Cardiac muscle cell (in vitro differentiated cells and primary cell): ENCODE measurements at places on chromosomes 11 and 22. TPM values are rescaled to one million over a fixed set of nuclear protein-coding genes. Genes with fewer than 3 reads are reported as not detected.
A peak's percentile ranks its signal among the peaks of the same experiment; 100 is the strongest.

GRCh38 chr22:17823226-17823625 is 49.0 kb upstream of the BID start:
- DNase-seq: no peak

- peak; percentile 60 for DNase-seq
Measured at GRCh38 chr11:24391167-24391566, 105.7 kb upstream of the LUZP2 start.

DNA sequence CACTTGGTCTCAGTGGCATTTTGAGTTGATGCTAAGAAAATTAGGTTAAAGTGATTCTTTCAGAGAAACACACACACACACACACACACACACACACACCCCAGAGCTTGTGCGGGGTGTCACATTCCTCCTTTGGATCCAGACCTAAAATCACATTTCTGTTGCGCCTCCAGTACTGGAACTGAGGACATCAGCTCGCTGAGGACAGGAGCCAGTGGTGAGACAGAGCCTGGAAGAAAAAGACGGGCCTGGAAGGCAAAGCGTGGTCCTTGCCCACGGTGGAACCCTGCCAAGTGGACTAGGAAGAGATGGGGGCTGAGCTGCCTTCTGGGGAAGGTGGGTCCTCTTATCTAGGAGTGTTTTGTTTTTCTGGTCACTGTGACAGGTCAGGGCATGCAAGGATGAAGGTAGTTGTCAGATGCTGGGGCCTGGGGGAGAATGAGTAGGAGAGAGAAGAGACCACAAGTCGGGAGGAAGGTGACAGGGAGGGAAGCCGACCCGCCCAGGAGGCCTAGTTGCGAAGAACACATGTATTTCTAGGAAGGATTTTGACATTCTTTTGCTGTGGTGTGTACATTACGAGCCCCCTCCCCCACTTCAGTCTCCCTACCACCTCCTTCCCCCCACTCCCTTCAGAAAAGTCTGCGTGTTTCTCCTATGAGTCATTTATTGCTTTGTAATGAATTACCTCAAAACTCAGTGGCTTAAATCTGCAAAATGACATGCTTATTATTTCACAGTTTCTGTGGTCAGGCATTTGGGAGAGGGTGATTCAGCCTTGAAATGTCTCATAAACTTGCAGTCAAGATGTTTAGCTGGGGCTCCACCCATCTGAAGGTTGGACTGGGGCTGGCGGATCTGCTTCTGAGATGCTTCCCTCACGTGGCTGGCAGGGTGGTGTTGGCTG is 4.8 kb upstream of the ELFN2 start:
- DNase-seq: peak; percentile 98

DNA sequence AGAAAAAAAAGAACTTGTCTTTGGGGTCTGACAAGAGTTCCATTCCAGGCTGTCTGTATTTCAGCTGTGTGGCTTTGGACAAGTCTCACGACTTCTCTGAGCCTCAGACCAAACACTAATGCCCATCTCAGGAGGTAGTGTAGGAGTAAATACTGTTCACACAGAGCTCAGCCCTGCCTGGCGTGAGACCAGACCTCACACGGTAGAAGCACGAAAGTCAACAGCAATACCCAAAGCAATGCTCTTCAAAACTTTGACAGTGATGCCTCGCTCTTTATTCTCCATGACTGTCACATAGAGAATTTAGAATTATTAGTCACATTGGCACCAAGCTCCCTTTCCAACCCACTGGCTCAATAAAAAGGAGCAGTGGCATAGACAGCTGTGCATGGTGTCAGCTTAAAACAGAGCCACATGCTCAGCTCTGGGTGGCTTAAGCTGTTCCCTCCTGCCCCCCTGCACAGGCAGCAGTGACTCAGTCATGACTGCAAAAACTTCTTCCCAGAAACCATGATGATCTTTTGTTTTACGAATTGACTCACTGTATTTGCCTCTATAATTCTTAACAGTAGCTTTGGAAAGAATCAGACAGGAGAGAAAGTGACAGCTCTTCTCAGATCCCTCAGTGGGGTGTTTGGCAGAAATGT is 74.0 kb upstream of the PHF21B start:
- DNase-seq: no peak

- no peak for DNase-seq
Measured at GRCh38 chr22:24975813-24976341, 23.4 kb downstream of the KIAA1671 start.

GRCh38 chr11:116261606-116262005 is 511.2 kb downstream of the BUD13 start:
- no peak for DNase-seq

DNA sequence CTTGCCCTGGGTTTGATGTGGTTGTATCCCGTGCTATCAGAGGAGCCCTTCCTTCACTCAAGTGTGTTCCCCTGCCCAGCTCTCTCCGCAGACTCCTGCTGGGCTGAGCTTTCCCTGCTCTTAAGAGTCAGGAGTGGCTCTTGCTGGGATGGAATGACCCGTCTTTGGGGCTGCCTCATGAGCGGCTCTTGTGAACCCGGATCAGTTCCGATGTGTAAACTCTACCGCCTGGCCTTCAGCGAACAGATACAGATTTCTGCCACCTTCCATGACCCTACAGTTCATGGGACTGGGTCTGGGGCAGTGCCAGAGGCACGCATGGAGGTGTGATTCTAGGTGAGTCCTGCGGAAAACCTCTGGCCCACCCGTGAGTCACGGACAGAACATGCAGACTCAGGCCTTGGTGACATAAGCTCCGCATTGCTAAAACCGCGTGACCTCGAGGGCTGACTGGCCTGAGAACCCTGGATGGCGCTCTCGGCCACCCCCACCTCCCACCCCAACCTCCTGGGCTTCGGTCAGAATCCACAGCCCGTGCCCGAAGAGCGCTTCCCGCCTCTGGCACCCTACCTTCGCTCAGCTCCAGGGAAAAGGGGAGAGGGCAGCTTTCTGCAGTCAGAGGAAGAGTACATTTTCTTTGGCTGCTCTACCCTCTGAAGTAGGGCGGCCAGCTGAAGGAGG is 1.3 kb upstream of the ZBTB16 start:
- DNase-seq: peak; percentile 60

DNA sequence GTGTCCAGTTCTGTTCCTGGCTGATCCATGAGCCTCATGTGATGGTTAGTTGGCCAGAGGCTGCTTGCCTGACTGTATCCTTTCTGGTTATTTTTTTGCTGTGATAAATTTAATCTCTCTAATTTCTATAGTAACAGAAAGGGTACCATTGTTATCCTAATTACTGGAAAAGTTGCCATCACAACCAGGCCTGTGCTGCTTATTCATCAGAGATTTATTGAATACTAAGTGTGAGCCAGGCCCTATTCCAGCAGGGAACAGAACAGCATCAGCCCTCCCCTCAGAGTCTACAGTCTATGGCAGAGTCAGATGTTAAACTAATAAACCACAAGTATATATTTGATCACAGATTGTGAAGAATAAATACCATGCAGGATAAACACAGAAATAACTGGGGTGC is 86.8 kb downstream of the DEPDC5 start:
- no peak for DNase-seq

DNA sequence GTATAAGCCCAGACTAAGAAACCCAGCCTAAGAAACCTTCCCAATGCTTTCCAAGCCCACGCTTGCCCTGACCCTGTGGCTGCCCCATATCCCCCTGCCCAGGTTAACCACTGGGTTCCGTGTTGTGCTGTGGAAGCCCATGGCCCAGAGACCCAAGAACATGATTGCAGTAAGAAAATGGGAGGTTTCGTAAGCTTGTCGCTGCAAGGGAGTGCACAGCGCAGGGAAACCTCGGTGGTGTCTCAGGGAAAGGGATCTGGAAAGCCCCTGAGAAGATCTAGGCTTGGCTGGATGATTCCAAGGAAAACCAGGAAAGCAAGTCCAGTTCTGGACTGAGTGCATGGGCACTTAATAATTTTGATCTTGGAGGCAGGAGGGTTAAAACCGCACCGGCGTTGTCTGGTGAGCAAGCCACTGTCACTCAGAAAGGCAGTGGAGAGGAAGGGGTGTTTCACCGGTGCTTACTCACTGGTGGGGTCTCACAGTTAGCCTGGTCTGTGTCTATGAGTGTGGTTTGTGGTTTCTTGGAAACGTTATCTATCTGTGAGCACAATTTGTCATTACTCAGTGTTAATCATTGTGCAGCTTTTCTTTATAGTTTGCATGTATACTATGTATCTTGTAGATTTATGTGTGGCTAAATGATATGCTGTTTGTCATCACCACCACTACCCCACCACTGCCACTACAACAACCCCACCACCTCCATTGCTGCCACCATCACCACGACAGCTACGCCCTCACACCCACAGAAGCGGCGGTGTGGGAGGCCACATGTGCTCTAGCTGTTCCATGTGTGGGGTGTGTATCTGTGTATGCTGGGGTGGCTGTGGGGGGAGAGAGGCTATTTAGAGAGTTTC is 53.3 kb upstream of the PRDM11 start:
- peak; percentile 85 for DNase-seq

DNA sequence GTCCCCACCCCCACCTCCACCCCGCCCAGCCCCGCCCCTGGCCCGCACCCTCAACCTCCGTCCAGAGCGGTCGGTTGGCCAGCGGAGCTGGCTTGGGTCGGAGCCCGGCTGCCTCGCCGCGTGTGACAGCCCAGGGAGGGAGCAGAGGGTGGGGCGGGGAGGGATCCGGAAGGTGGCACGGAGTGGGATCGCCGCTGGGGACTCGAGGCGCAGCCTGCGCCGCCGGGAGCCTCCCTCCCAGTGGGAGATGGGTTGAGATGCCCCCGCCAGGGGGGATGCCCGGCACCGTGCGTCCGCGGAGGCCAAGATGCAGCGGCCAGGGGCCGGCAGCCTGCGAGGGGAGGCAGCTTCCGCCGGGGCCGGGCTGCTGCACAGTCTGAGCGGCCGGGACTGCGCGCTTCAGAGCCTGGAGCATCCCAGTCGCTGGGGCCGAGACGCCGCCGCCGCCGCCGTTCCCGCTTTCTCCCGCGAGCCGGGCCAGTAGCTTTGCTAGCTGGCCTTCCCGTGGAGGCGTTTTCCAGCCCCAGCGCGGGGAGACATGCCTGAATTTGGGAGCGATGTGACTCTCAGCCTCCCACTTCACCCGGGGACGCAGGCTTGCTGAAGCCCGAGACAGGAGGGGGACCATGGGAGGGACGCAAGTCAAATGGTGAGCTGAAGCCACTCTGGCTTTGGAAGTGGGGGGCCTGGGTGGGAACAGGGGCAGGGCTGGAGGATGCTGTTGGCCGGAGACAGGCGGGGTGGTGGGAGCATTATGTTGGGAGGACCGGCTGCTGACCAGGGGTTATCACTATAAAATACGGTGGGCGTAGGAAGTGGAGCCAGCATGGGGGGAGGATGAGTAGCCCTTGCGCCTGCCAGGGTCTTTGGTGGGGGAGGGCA is 40.2 kb downstream of the DIXDC1 start:
- DNase-seq: peak; percentile 54

- DNase-seq: peak; percentile 26
Measured at GRCh38 chr11:78022397-78023396, at the start of gene KCTD14. KCTD14 (minus strand) TSS chr11:78023276; CDS start chr11:78023249, 27 bp downstream.

- DNase-seq: no peak
Measured at GRCh38 chr11:83625336-83625735, 339.2 kb upstream of the CCDC90B start.

GRCh38 chr11:123509737-123510578 is 79.9 kb downstream of the GRAMD1B start:
- DNase-seq: peak; percentile 65

DNA sequence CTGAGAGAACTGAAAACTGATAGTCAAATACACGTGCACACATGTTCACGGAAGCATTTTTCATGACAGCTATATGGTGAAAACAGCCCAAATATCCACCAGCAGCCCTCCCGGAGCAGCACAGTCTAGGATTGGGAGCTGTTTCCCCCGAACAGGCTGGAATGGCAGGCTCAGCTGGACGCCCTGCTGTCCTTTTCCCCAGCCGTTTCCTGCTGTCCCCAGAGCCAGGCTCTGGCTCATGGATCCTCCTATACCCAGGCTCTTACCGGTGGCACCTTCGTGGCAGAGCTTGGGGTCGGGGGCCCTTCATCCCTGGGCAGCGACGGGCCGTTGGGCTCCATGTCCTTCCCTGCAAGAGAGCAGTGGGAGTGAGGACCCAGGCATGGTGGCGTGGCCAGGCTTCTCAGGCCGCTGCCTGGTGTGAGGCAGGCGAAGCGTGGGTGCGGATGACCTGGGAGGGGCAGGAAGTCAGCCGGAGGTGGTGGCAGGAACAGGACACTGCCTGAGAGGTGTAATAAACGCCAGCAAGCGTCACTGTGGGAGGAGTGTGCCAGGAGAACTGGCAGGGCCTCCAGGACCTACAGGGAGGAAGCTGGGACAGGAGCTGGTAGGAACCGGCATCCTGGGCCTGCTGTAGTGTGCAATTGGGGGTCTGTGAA is 38.8 kb downstream of the OSBPL5 start:
- no peak for DNase-seq

DNA sequence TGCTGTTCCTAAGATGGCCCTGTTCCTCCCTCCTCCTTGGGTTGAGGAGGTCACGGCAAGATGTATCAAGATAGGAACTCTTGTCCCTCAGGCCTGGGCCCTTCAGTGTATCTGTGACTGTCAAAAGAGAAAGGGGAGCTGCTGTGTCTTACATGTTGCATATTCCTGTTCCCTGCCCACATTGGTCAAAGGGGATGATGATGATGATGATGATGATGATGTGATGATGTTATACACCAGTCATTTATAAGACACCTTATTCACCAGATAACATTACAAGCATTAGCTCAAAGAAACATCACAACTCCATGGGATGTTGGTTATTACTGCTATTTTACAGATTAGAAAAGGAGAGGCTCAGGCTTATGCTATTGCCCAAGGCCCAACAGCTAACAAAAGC is 13.7 kb downstream of the FXYD6 start:
- DNase-seq: no peak

DNA sequence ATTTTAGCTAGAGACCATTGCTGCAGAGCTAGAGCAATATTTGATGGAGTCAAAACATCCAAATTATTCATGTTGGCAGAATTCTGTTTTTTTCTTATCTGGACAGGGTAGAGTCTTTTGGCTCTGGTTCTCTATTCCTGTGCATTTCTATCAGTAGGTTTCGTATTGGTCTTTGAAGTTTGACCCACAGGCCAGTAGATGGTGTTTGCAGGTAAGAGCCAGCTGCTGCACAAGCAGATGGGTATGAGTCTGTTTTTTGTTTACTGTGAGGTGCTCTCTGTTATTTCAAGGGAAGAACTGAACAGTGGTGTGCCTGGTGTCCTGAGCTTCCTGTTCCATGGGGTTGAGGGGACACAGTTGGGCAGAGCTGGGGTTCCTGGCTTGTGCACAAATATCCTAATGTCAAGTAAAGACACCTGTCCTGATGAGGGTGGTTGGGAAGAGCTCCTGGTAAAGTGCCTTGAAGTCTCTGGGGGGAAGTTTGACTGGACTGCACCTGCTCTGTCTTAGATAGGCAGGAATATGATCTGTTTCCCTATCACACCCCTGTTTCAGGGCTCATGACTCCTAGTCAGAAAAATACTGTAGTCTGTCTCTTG is 34.0 kb upstream of the SLC22A25 start:
- DNase-seq: no peak

GRCh38 chr11:130601141-130601540 is 152.7 kb downstream of the ADAMTS15 start:
- DNase-seq: peak; percentile 93

The GSTT2B gene
- 28.8 and 42.8 TPM in 2 replicates for polyA plus RNA-seq

The BIK gene
- 34.6 and 65.4 TPM in 2 replicates for polyA plus RNA-seq

The MFNG gene
- 6.4 and 9.2 TPM in 2 replicates for polyA plus RNA-seq

The TMEM86A gene
- polyA plus RNA-seq: 4.1 and 5.2 TPM in 2 replicates

The FZD4 gene
- 18.8 and 19.3 TPM in 2 replicates for polyA plus RNA-seq

The MOGAT2 gene
- not detected in 2 replicates for polyA plus RNA-seq

The ADM2 gene
- polyA plus RNA-seq: 0.10 TPM in 1 of 2 replicates, not detected in the other

The SYCE3 gene
- 3.8 TPM in 1 of 2 replicates, not detected in the other for polyA plus RNA-seq

The CYB5R2 gene
- 3.3 and 4.5 TPM in 2 replicates for polyA plus RNA-seq

The THRSP gene
- 0.44 TPM in 1 of 2 replicates, not detected in the other for polyA plus RNA-seq

The RASGRP2 gene
- polyA plus RNA-seq: 60.8 and 64.0 TPM in 2 replicates
